ENCODE measurements at places on chromosomes 1 and 21.

GRCh38 chr1:49102752-49103151, 326.1 kb upstream of the BEND5 start:
- DNase-seq, result no peak

- no peak for DNase-seq
Observed at GRCh38 chr1:39268112-39268581, 63.7 kb downstream of the MACF1 start.

DNA sequence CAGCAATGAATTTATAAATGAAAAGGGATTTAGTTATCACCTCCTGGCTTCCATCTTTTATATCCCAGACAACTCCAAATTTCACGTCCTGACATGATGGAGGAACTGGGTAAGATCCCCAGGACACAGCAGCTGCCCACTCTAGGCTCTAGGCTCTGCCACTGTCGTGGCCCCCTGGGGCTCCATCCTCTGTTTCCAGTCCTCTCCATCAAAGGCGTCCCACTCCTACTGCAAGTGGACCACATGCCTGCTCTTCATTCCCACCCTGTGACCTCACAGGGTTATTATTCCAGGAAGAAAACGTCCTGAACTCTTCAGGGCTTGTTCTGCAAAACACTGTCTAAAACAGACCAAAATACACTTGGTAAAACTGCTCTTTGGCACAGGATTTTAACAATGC, 11.9 kb downstream of the URB1 start:
- no peak for DNase-seq

DNA sequence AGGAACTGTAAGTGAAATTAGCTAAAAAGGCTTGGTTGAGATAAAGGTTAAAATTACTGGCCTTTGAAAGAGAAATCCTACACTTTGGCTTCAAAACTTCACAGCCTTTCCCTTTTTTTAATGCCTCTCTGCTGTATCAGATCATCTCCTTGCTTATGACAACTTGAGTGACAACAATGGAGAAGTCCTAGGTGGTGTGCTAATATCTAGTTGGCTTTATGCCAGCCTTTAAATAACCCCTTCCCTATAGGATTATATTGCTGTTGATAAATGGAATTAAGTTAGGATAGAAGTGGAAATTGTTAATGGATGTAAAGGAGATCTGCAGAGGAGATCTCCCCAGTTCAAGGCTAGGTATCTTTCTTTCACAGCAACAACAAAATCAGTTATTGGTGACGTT, 130.2 kb upstream of the ATP1B1 start:
- no peak for DNase-seq

- DNase-seq, result no peak
Observed at GRCh38 chr1:10628685-10629084, 153.9 kb downstream of the PEX14 start.

- no peak for DNase-seq
Observed at GRCh38 chr21:40902299-40902698, 55.3 kb upstream of the DSCAM start.

DNA sequence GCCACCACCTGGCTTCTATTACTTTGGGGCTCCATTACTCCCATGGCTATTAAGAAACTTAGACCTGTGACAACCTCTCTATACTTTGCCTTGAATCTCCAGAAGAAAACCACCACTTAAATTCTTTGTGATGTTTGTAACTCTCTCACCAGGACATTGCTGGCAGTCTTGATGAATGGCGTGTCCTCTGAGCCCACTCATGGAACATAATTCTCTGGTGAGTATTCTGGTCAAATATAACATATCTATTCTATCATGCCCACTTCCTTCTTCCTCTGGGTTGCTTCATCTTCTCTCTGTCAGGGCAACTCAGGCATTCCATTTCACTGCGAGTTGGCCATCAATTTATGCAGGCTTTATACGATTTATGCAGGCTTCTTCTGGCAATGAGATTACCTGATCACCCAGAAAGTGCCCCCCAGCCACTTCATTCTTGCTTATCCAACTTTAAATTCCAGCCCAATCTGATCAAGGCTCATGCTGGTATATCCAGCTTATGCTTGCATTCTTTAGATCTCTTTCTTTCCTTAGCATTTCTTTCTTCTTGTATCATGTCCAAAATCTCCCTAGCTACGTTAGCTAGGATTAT, 112.0 kb upstream of the CHRM3 start:
- DNase-seq, result no peak

DNA sequence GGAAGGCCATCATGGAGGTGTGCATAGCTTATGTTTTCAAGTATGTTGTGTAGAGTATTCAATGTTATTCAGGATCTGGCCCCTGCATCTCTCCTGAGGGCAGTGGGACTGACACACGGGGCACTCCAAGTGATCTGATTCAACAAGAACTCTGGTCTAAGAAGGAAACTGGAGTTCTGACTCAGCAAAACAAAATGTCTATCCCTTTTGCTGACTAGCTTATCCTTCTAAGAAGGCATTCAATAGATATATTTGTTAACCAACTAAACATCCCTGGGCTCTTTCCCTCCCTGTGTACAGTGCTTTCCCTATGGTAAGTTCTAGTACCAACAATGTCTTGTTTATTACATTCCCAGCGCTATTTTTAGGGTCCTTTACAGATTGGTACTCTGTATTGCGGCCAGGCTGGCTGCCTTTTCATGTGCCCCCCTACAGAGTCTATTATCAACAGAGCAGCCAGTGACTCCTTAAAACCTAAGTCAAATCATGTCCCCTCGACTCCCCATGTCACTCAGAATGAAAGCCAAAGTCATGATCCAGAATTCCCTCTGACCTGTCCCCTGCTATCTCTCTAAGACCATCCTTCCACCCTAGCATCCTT, 304.9 kb downstream of the KCNH1 start:
- DNase-seq, result no peak

- no peak for DNase-seq
Observed at GRCh38 chr1:117092594-117092993, 29.0 kb downstream of the TRIM45 start.

DNA sequence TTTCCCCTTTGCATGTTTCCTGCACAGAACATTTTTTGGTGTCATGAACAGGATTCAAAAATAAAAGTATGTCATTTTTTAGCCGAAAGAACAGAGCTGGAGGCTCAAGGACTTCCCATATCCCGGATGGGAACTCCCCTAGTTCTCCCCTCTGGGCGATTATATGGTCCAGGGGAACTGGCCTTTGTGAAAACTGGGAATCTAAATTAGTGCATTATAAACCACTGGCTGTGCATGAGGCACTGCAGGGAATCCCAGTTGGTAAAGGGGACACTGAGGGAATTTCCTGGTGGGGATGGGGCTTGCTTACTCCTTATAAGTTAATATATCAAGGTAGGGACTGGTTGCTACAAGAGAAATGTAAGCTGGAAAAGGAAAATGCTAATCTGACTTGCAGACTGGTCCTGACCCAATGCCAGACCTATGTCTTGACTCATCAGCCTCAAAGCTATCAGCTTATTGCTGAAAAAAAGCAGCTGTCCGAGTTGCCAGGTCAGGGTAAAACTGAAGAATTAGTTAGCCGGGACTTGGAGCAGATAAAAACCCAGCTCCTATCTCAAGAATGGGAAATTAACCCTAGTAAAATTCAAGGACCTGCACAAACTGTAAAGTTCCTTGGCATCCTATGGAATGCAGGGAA, 122.6 kb downstream of the FCRL5 start:
- no peak for DNase-seq

- no peak for DNase-seq
Observed at GRCh38 chr1:23456226-23456625, 27.8 kb downstream of the ASAP3 start.

DNA sequence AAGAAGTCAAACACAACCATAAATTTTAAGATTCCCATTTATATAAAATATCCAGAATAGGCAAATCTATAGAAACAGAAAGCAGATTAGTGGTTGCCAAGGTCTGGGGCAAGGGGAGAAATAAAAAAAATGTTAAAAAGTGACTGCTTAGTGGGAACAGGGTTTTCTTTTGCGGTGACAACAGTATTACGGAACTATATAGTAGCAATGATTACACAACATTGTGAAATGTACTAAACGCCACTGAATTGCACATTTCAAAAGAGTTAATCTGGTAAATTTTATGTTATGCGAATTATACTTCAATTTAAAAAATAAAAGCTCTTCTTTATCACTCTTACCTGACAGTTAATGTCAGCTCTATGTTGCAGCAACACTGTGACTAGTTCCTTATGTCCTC, 105.2 kb downstream of the ACBD6 start:
- DNase-seq, result no peak

- no peak for DNase-seq
Observed at GRCh38 chr1:90155721-90156487, 161.0 kb downstream of the ZNF326 start.

GRCh38 chr21:34027721-34028461, 45.5 kb upstream of the MRPS6 start:
- no peak for DNase-seq

GRCh38 chr1:210233495-210234328, 1.1 kb downstream of the SERTAD4 start:
- no peak for DNase-seq

- no peak for DNase-seq
Observed at GRCh38 chr21:45316871-45317397, 29.2 kb upstream of the POFUT2 start.

GRCh38 chr1:214317300-214317699, 36.3 kb downstream of the SMYD2 start:
- DNase-seq, result no peak

DNA sequence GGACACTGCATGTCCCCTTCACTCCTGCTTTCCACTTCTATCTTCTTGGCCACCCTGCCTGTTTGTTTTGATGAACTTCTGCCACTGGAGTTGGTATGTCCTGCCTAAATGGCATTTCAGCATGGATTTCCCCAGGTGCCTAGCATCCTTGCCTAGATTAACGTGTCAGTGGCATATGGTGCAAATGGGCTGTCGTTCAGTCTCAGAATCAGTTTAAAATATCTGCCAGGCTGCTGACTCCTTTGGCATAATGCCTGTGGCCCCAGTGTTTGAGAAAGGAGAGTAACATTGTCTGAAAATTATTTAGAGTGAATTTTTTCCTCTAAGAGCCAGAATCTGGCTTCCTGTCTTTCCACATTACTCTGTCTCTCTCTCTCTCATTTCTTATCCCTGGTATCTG, 64.9 kb upstream of the BARHL2 start:
- no peak for DNase-seq

DNA sequence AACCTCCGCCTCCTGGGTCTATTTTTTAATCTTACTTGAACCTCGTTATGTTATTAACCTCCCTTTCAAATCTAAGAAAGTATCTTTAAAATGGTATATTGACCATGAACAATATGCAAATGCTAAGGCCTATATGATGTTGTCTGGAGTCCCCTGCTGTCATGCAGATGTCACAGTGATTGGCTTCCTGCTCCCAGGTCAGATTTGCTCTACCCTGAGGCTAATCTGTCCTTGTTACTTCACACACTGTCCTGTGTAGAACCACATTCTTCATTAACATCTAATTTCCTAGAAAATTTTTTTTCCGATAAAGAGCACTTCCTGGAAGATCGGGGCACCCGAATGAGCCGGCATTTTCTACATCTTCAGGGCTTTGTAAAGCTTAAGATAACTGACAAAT, 306.6 kb downstream of the MRPL39 start:
- DNase-seq, result no peak

- DNase-seq, result no peak
Observed at GRCh38 chr1:202193614-202194327, at the start of gene LGR6. LGR6 (plus strand) TSS chr1:202193799; CDS start chr1:202193990, 191 bp downstream.

DNA sequence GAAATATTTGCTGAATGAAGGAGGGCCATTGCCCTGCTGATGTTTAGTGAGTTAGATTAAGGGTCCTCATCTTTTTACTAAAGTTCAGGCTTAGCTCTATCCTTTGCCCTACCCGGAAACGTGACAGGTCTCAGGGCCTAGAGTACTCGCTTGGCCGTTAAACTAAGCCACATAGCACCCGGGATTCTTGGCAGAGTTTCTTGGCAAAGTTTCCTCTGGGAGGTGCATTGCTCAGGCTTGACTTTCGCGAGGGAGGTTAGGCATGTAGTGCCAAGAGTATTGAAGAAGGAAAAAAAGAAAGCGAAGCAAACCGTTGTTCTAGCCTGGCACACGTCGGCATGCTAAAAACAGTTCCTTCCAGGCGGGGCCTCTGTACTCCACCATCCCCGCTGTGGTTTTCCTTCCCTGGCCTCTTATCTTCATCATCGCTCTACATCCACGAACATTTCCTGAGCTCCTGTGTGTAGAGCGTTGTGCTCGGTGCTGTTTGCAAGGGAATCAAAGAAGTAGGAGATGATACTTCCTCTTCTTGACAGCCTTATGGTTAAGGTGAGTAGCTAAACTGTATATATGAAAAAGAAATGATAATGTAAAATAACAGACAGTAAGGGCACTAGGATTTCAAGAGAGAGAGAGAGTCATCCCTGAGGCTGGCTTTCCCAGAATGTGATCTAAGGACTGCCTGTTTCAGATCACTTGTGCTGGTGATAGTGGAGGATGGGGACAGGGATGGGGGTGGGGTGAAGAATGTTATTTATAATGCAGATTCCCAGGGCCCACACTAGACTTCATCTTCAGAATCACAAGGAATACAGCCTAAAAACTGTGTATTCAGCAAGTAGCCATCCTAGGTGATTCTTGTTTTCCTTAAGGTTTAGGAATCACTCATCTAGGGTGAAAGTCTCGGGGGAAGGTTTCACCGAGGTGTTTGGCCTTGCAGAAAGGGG, 18.8 kb downstream of the RNF220 start:
- no peak for DNase-seq

- DNase-seq, result no peak
Observed at GRCh38 chr1:90027281-90027680, 32.4 kb downstream of the ZNF326 start.

DNA sequence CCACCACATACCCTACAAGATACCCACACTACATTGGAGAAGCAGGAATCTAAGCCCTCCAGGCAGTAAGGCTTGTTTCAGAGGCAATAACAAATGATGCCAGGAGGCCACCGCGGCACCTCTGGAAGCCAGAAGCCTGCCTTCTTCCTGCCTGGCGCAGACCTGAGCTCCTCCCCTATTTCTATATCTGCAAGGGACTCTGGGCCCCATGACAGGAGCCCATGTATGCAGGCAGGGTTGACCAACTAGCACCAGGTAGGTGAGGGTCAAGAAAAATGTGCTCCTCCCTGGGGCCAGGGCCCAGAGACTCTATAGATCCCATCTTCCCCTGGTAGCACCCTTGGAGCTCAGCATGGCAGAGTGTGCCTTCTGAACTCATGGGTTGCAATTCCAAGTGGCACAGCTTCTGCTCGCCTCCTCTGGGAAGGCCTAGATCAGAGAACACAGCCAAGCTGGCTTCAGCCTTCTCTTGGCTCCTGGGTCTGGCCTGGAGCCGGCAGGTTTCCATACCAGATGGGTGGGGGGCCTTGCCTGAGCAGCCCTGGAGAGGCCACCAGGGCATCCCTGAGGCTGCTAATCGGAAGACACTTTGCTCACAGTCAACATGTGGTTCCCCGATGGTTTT, 85.1 kb downstream of the STUM start:
- DNase-seq, result no peak

DNA sequence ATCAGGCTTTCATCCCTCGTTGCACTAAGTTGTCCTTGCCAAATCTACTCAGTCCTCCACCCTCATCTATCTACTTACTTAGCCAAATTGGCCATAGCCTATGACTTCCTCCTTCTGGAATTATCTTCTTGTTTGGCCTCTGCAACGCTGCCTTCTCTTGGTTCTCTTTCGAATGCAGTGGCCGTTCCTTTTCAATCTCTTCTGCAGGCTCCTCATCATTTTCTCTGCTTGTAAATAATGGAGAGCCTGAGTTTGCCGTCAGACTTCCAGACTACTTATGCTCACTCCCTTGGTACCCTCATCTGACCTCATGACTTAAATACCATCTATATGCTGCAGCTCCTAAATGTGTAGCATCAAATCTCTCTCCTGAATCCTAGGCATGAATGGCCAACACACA, 22.4 kb upstream of the SRRM1 start:
- no peak for DNase-seq

Measured in NCI-H1048 (cell line).